ENCODE measurements at places on chromosomes 1 and 21.

DNA sequence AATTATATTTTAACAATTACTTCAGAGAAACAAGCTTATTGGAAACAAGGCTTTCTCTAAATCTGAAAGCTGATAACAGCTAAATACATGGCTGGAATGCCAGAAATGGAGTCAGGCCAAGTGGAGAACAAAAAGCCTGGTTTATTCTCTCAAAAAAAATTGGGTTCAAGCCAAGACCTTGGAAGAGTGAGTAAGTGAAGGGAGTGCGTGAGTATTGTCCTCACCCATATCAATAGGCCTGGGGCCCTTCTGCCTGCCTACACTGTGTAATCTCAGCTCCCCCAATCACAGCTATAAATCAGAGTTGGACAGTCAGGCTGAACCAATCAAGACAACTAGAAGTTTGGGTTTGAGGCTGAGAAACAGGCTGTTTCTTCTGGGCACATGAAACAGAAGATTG, 7.4 kb downstream of the KYAT3 start:
- H3K27ac ChIP-seq: peak overlapping the region; percentile 81
- no peak overlapping the region for H3K4me3 ChIP-seq
- no peak for DNase-seq
- H3K4me1 ChIP-seq: peaks cover 65% of the 10 kb centered on the region

DNA sequence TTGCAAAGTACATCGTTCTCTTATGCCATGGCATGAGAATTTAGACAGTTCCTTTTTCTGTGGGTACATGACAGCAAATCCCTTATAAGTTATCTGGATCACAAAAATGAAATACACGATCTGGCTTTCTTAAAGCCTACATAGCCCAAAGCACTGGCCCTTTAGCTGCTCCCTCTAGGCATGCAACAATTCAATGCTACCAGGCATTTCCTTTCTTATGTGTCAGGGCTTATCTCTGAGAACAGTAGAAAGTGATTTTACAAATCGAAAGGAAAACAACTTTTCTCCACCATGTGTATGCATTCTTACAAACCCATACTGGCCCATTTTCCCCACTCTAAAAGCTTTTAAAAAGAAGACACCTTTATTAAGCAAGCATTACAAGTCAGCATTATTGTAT, 139.7 kb downstream of the GRIK1 start:
- H3K27ac ChIP-seq: no peak overlapping the region
- peaks cover 21% of the 10 kb centered on the region for H3K4me1 ChIP-seq
- no peaks in the 10 kb centered on the region for H3K27me3 ChIP-seq
- DNase-seq: no peak

- DNase-seq: no peak
- H3K4me3 ChIP-seq: no peak overlapping the region
- peaks cover 11% of the 10 kb centered on the region for H3K36me3 ChIP-seq
- H3K27ac ChIP-seq: peak overlapping the region; percentile 82
Observed at GRCh38 chr1:109931189-109931731, 20.6 kb downstream of the CSF1 start.

GRCh38 chr1:22639286-22639685, 2.9 kb downstream of the C1QA start:
- peaks cover 7% of the 10 kb centered on the region for H3K27me3 ChIP-seq
- H3K36me3 ChIP-seq: no peaks in the 10 kb centered on the region
- peaks cover 6% of the 10 kb centered on the region for H3K4me1 ChIP-seq

- DNase-seq: no peak
- no peaks in the 10 kb centered on the region for H3K27me3 ChIP-seq
- H3K36me3 ChIP-seq: peaks cover 11% of the 10 kb centered on the region
- H3K4me3 ChIP-seq: no peak overlapping the region
- H3K4me1 ChIP-seq: peaks cover 2% of the 10 kb centered on the region
Observed at GRCh38 chr1:16256478-16256877, 19.5 kb upstream of the CPLANE2 start.

DNA sequence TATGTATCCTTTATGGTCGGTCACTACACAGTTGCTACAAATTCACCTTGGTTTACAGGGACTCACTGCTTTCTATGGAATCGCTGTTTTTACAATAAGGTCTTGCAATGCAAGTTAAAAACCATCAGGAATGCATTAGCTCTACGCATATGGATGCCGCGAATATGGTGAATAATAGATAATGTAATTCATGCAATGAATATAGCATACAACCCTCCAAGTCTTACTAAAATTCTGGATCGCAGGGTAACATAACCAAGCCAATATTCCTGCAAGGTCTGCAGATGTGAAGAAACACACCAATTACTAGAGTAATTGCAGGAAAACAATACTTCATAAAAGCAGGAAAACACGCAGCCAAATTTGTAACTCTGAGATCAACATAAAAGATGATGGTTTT, 75.6 kb upstream of the BACE2 start:
- DNase-seq: no peak
- no peak overlapping the region for H3K27ac ChIP-seq
- H3K4me1 ChIP-seq: peaks cover 6% of the 10 kb centered on the region
- H3K27me3 ChIP-seq: peaks cover 11% of the 10 kb centered on the region
- no peak overlapping the region for H3K4me3 ChIP-seq

DNA sequence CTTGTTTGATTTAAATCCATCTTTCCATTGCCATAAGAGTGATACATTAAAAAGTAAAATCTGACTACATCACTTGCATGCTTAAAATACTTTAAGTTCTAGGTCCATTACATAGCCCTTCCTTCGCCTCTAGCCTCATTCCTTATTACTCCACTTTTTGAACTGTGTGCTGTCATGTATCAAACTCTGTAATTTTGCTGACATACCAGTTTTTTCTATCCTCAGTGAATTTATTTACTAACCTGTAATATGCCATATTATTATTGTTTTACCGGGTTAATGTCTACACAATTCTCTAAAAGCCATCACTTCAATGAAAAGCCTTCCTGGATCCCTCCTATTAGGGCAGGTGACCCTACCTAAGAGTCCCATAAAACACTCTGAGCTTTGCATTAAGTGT, 4.9 kb upstream of the SPRR2G start:
- H3K27me3 ChIP-seq: peaks cover 8% of the 10 kb centered on the region
- H3K36me3 ChIP-seq: peaks cover 6% of the 10 kb centered on the region
- no peak for DNase-seq
- peaks cover 4% of the 10 kb centered on the region for H3K4me1 ChIP-seq

DNA sequence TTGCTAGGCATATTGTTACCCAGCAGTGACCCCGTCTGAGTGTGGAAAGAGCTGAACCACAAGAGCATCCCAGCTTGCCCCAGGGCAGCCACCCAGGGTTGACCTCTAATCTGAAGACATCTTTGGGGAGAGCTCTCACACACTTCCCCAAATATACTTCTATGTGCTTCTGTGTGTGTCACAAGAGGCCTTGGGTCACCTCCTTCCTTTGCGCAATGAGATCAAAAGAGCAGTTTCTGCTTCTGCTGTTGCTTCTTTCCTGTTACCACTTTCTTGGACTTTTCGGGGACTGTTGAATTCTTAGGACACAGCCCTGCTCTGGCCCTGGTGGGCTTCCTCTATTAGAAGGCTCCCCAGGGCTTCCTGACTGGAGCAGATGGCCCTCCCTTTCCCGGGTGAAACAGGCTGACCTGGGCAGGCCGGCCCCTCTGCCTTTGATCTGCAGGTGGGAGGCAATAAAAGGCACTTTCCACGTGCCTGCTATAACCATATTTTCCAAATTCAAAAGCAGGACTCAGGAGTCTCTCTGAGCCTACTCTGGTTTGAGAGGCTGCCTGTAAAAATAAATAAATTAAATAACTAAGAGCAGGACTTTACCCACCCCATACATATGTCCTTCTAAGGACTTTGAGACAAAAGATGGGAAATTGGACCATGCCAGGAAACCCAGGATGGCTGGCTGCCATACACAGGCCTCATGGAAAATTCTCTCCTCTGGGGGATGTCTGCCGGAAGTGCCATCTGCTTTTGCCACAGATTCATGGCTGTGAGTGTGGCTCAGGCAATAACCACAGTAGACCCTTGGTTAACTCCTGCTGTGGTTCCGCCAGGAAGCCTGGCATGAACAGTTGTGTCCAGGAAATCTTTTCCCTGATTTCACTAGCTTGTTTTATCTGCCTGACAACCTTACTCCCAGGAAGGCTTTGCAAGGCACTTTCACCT, 28.3 kb upstream of the RCSD1 start:
- no peak overlapping the region for H3K4me3 ChIP-seq
- no peaks in the 10 kb centered on the region for H3K27me3 ChIP-seq
- H3K27ac ChIP-seq: peak overlapping the region; percentile 0
- H3K36me3 ChIP-seq: no peaks in the 10 kb centered on the region
